ENCODE measurements at places on chromosomes 16 and 17.

DNA sequence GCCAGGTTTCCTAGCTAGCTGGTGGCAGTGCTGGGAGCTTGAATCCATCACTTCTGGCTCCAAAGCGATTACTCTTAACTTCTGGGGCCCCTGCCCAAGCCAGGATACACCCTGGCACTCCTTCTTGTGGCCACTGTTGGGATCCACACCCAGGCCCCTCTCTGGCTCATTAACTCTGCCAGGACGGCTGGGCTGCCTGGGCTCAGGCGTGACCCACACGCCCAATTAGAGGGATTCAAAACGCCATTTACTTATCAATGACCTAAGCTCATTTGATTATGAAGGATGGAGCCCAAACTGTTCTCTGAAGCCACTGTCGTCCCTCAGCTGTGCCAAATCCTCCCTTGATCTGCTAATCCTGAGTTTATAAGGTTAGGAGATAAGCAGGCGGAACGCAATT is 79.7 kb upstream of the BRD7 start:
- DNase-seq: no peak

DNA sequence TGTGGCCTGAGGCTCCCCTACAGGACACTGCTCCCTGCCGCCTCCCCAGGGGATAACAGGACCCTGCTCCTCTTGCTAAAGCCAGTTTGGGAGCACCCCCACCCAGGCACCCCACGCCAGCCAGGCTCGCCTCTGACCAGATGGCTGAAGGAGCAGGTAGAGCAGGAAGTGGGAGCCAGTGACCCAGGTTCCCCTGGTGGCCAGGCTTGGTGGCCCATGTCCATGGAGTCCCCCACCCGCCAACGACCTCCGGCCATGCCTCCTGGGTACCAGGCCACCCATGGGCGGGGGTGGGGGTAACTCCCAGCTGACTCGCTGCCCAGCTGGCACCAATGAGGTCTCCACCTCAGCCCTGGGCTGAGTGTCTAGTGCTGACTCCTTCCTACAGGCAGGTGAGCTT is 10.0 kb downstream of the BCAR1 start:
- no peak for DNase-seq

- no peak for DNase-seq
Measured at GRCh38 chr16:77913738-77914253, 108.6 kb upstream of the CLEC3A start.

DNA sequence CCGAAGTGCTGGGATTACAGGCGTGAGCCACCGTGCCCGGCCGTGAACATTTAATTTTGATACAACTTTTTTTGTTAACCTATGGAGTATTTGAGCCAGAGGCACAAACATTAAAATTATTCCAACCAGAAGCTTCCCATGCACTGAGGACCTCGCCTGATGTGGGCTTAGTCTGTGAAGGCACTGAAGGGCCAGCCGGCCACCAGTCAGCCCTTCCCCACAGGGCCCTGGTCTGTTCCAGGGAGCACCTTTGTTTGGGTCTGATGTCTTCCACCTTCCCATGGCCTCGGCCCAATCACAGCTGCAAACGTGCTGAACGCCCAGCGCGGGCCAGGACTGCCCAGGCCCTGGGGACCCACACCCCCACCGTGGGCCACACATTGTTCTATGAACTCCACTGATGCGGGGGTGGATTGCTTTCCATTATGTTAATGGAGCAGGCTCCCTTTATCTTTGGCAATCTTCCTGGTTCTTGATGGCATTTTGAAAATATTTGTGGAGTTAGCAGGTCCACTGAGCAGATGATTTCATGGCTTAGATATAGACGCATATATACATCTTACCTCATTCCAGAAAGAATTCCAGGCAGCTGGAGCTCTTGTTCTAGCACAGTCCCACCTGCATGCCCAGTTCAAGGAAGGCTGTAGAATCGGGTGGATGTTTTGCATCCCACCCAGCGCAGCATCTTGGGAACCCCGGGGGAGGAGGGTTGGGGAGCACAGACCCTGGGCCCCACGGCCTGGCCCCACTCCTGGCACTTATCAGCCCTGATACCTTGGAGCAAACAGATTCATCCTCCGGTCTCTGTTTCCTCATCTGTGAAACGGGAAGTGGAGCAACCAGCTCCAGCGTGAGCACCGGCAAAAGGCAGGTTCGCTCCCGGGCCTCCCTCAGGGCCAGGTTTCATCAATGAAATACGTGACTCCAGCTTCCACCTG is 14.5 kb downstream of the SPIRE2 start:
- DNase-seq: no peak

- DNase-seq: no peak
Measured at GRCh38 chr16:1151424-1152122, 1.3 kb upstream of the CACNA1H start.

- DNase-seq: no peak
Measured at GRCh38 chr16:83923581-83924365, 24.9 kb downstream of the MLYCD start.

- no peak for DNase-seq
Measured at GRCh38 chr16:54923988-54924387, 6.7 kb upstream of the IRX5 start.

- no peak for DNase-seq
Measured at GRCh38 chr16:71894229-71894920, 956 bp upstream of the IST1 start.

DNA sequence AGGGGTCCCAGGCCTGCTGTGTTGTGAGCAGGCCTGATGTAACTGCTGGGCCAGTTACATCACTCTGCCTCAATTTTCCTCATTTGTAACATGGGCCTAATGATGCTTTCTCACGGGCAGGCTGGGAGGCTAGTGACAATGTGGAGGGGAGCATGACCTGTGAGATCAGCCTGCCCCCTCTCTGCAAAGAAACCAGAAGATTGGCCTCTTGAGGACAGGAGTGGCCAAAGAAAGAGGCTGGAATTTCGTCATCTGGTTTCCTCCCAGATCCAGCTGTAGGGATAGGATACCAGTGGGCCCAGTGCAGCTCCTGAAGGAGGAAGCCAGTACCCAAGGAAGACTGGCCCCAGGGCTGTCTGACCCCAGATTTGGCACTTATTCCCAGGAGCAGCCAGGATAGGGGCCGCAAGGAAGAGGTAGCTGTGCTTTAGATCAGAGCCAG is 615 bp upstream of the SREBF1 start:
- DNase-seq: no peak

- no peak for DNase-seq
Measured at GRCh38 chr16:68659412-68660358, 14.6 kb downstream of the CDH3 start.

- DNase-seq: no peak
Measured at GRCh38 chr16:426906-427249, 1.4 kb downstream of the RAB11FIP3 start.

DNA sequence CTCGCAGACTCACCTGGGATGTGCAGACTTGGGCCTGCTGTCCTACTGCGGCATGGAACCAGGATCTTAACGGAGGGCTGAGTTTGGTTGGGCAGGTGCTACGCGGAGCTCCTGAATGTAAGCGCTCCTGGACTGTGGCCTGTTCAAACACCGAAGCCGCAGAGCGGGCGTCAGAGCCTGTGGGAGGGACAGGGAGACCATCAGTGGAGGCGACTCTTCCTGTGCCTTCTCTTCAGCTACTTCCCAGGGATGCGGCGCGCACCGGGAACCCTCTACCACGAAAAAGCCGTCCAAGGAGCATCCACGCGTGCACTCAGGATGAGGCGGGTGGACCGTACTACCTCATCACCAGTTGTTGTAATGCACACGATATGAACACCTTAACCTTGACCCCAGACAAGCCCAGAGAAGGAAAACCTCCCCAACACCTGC is 2.0 kb downstream of the USP36 start:
- no peak for DNase-seq

Measured in stimulated activated CD8-positive, alpha-beta memory T cell treated with anti-CD3 and anti-CD28 coated beads, Interleukin-15, amount 100 ng/mL, for 1 hour (primary cell).